ENCODE measurements at places on chromosomes 2 and 18.

GRCh38 chr2:134460583-134460998 lies 206.7 kb downstream of the MGAT5 start:
- DNase-seq = peak; percentile 11

- DNase-seq = no peak
These were observed 159.0 kb downstream of the ZNF516 start for GRCh38 chr18:76335859-76336640.

GRCh38 chr2:623130-623922 lies 53.9 kb downstream of the TMEM18 start:
- no peak for DNase-seq

DNA sequence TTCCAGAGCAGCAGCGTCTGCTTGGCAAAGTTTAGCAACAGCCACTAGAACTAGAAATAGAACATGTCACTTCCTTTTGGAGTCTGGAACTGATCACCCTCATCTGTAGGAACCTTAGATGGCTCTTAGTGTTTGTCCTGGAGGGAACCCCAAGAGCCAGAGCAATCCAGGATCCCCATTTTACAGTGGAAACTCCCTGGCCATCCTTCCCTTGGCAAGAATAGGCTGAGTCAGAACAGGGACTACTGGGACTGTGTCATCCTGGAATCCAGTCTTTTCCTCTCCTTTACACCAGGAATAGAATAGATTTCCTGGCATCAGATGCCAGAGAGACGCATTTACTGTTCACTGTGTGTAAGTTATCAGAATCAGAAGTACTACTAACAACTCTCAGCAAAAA lies 33.2 kb upstream of the GRHL1 start:
- no peak for DNase-seq

- DNase-seq = no peak
These were observed 27.6 kb downstream of the ST3GAL5 start for GRCh38 chr2:85861180-85861579.

Measured in activated T-helper 1 cell treated with Interleukin-2 at 50 U/mL for 16 hours (primary cell).